C1 segment of cervical spinal cord (tissue), 14 donors: ENCODE measurements at places on chromosomes 5 and 9.

GRCh38 chr5:31116466-31117031 is 76.9 kb upstream of the CDH6 start:
- no peak for DNase-seq

DNA sequence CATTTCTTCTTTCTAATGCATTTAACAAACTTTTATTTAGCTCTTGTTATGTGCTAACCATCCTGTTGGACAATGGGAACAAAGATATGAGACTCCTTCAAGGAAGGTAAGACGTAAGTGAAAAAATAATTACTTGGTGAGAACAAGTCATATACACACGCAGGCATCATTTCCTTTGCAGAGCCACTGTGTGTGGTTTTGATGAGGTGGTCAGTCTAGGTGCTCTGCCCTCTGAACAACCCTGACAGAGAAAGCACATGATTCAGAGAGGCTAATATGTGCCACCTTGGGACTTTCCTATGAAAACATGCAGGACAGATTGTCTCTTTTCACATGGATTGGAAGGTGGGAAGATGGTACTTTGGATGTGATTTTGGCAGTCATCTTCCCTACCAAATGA is 1162.5 kb upstream of the DMAC1 start:
- DNase-seq, result no peak

- no peak for DNase-seq
Measured at GRCh38 chr5:171845857-171846256, 60.2 kb downstream of the SMIM23 start.

DNA sequence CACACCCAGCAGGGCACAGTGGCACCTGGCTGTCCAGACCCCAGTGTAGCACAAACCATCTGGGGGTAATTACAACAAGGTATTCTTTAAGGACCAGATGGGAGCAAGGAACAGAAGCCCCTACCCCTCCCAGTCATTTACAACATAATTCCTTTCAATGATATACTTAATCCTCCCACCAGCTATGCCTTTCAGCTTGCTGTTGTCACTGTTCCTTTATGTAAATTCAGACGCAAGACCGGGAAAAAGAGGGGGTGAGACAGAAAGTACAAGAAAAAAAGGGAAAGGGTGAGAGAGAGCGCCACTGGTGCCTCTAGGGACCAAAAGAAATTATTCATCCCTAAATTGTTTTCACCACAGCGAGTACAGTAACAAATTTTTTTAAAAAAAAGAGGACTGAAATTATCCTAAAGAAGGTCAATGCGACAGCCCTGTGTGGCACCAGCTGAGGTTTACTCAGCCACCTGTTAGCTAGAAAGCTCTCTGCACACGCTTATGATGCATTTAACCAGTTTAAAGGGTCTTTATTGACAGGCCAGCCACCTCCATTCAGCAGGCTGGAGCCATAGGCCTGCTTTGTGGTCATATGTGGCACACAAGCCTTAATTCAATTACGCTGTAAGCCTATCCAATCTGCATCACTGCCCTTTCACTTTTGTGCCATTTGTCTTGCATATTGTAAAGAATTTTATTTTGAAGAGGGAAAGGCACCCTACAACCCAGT is 210.2 kb upstream of the ISL1 start:
- no peak for DNase-seq
